ENCODE measurements at places on chromosomes 3 and 15.

DNA sequence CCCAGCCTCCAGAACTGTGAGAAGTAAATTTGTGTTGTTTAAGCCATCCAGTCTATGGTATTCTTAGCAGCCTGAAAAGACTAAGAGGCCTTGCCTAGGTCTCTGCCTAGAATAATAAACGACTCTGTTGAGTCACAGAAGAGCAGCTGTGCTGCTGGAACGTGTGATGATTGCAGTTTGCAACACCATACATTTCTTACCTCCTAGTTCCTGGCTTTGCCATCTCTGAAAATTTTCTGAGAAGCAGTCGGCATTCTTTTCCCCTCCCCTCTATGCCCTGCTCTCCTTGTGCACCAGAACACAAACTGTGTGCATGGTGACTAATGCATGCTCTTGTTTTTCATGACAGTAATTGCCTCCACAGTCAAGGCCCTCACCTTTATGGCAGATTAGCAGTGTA is 301.3 kb downstream of the IL20RB start:
- no peak for DNase-seq

DNA sequence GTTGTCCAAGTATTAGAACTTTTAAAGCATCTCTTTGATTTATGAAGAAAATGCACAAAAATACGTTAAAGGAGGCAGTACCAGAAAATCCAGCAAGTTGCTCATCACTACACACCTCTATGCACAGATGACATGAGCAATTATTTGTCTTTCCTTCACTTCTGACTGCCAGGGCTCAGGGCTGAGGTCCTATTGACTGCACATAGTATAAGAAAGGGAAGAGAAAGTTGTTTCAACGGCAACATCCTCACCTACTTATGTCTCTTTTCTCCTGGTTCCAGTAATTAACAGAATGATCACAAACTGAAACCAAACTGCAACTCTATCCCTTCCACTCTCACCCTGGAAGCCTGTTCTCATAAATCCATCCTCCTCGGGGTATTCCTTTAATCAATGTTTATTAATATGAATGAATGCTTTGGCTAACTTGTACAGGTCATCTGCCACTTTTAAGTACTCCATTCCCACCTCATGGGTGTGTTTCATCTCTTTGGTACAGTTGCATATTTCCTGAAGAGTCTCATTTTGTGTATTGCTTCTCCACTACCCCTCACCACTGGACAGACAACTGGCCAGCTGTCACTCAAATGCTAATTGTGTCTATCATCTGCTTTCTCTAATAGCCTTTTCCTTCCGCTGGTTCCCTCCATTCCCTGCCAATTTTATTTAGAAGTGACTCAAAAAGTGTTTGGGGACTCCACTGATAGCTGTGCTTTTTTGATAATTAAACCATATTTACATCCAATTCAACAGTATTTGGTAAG is 34.5 kb downstream of the RAB27A start:
- DNase-seq, result no peak

- no peak for DNase-seq
Observed at GRCh38 chr3:184982076-184982475, 170.1 kb downstream of the VPS8 start.

DNA sequence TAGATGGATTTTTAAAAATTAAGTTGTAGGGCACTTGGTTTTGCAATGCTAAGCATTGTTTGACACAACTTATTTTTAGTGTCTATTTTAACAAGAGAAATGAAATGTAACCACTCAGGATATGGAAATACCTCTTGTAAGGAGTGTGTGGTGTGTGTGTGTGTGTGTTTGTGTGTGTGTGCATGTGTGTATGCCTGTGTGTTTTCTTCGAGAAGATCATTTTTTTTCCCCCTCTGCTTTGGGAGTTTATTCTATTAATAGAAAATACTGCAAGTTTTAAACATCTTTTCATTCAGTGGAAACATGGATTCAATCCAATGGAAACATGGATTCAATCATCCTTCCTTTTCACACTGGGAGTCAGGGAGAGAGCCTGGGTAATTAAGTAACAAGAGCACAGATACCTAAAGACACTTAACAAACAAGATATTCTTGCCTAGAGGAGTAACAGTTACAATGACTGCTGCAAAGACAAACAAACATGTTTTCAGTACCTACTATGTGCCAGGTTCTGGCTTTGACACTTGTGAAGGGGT is 567.2 kb upstream of the TBL1XR1 start:
- no peak for DNase-seq

DNA sequence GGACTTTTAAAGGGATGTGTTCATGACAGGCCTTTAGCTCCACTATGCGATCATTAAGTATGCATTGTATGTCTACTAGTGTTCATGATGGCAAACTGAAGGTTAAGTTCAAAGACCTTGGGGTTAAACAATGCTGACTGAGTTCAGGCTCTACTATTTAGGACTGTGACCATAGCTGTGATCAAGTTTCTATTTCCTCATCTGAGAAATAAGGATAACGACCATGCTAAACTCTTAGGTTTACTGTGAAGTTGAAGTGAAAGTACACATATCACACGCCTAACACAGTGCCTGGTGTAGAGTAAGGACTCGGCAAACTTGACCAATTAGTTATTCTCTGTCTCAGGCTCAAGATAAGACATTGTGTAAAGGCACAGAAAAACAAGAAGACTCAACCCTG is 243.2 kb downstream of the MBNL1 start:
- DNase-seq, result no peak

DNA sequence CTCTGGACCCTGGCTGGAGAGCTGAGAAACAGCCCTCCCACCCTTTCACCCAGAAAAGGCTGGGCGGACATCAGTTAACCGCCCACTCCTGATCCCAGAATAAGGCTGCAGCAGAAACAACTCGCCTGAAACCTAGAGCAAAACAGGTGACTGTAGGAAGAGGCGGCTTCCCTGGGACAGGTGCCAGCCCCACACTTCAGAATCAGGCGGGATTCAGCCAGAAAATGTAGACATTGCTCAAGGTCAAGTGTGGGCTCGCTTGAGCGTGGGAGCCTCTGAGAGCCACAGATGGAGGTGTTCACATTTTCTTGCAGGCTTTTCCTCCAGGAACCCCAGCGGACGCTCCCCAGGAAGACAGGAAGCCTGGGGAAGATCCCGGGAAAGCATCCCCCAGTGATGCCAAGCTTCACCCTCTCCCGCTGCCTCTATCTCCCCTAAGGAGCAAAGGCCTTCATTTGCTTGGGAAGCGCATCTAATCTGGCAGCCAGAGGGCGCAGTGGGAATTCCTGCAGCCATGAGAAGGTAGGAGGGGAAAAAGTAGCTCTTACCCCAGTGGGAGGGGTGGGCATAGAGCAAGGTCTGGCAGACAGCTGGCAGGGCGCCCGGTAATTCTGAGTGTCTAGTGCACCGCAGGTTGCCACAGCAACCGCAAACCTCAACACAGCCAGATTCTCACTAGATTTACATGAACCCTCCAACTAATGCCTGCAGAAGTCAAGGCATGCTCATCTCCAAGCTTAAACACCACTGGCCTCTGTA is 77.7 kb downstream of the OCA2 start:
- peak; percentile 21 for DNase-seq

GRCh38 chr3:5220193-5220592 is 32.7 kb downstream of the EDEM1 start:
- no peak for DNase-seq

DNA sequence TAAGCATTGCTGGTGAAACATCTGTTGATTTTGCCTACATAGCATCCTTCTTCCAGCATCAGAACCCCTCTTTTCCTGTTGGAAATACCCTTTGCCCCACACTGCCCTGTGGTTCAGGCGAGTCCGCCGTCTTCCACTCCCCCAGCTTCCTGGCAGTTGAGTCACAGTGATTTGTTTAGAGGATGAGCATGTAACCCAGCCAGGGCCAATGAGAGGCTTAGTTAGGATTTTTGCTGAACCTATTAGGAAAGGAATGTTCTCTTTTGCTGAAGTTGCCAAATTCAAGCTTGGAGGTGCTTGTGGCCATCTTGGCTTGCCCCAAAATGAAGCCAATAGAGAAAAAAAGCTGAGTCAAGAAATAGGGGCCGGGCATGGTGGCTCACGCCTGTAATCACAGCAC is 19.0 kb upstream of the MEX3B start:
- no peak for DNase-seq

GRCh38 chr3:183015185-183015584 is 34.8 kb upstream of the DCUN1D1 start:
- no peak for DNase-seq

DNA sequence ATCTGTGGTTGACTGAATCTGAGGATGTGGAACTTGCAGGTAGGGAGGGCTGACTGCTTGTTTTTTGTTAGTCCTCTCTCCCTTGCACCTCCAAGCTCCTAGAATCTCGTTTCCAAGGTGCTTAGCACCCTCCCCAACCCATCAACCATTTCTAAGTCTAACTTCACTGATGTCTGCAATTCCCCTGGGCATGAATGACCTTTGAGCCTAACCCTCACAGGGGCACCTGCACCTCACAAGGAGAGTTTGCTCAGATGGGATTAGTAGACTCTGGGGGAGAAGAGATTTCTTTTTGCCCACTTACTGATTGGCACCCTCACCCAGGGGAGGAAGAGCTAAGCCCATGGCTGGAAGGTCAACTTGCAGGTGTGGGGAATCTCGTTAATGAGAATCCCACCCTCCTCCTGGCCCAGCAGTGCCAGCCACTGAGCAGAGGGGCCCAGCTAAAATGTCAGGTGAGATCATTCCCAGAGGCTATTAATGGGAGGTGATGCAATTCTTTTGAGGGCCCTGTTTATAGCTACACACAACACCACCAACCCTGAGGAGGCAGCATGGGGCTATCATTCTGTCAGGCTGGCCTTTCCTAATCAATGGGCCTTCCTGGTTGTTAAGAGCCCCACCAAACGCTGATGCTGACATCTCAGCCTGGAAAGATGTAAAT is 81.6 kb upstream of the HERC1 start:
- DNase-seq, result no peak

- no peak for DNase-seq
Observed at GRCh38 chr15:73907035-73907408, 19.2 kb upstream of the LOXL1 start.

- no peak for DNase-seq
Observed at GRCh38 chr3:144229953-144230352, 258.3 kb downstream of the DIPK2A start.

- no peak for DNase-seq
Observed at GRCh38 chr3:81161100-81161499, 600.3 kb downstream of the GBE1 start.

- no peak for DNase-seq
Observed at GRCh38 chr15:101063212-101063611, 144.1 kb downstream of the LRRK1 start.

DNA sequence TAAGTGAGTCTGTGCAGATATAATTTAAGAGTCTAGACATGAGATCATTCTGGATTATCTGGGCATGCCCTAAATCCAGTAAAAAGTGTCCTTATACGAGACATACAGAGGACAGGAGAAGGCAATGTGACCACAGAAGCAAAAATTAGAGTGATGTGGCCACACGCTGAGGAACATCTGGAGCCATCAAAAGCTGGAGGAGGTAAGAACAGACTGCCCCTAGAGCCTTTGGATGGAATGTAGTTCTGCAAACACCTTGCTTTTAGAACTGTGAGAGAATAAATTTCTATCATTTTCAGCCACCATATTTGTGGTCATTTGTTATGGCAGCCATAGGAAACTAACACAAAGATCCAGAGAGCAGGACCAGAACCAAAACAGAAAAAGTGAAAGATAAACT is 41.0 kb downstream of the CD200 start:
- no peak for DNase-seq

- DNase-seq, result no peak
Observed at GRCh38 chr3:171064461-171064860, 37.9 kb upstream of the SLC2A2 start.

DNA sequence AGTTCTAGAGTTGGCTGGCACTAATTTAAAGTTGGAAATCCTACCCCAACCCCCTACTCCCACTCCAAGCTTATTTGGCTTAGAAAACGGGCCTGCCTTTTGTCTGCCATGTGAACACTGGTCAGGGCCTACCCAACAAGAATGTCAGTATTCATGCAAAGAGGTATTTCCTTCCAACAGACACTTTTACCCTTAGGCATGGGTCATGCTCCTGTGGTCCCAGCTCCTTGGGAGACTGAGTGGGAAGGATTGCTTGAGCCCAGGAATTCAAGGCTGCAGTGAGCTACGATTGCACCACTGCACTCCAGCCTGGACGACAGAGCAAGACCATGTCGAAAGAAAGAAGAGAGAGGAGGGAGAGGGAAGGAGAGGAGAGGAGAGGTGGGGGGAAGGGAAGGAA is 137.5 kb upstream of the LRTM1 start:
- no peak for DNase-seq

DNA sequence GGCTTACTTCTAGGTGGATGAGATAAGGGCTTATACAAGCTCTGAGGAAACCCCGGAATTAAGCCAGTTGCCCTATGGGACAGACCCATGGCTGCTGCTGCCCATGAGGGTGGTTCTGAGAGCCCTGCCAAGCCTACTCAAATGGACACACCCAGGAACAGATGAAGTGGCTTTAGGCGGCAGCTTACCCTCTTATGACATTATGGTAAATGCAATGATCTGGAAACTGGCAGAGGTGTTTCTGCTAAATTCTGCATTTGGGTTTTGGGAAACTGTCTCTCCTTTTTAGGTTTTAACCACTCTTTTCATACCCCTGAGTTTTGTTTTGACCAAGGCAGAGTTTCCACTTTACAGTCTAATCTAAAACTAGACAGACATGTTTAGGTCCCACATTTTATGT is 9.0 kb upstream of the ZBED2 start:
- DNase-seq, result peak; percentile 24

DNA sequence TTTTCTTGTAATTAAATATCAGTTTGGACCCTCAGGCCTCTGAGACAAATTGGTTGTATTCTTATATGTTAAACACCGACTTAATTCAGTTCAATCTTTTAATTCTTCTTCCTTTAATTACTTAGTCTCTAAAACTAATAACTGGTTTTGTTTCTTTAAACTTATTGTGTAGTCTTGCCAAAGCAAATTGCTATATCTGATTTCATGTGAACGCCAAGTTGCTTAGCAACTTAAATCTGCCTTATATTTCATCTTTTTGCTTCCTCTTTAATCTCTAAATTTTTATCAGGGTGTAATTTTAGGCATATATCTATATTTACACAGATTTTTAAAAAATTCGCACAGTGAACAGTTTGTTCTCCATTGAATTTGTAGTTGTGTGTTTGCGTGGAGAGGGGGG is 82.2 kb downstream of the CADM2 start:
- DNase-seq, result no peak

- DNase-seq, result no peak
Observed at GRCh38 chr3:174101244-174101643, 703.7 kb downstream of the NLGN1 start.

DNA sequence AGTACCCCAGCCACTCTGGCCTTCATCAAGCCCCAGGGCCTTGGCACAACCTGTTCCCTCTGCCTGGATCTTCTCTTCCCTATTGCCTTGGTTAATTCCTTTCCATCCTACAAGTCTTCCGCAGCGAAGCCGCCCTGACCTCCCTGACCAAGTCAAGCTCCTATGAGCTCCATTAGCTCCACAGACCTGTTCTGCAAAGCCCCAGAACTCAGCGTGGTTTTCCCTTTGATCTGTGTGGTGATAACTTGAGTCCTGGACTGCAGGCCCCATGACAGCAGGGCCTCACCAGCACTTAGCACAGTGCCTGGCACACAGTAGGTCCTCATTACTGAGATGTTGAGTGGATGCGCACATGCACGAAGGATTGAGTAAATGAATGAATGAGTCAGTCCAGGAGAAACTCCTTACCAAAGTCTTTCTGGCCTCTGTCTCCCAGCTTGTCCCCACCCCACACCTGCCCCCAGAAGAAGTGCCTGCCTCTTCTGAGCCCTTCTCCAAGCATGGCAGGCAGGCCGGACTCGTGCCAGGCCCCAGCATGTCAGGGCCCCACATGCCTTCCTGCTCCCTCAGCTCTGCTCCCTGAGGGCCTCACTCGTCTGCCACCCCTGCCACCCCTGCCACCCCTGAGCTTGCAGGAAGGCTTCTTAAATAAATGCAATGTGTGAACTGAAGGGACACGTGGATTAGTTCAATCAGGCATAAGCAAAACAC is 6.3 kb downstream of the ANPEP start:
- no peak for DNase-seq

All from stimulated activated CD4-positive, alpha-beta T cell treated with anti-CD3 and anti-CD28 coated beads, Interleukin-4, amount 100 ng/mL, for 4 hours (primary cell).